ENCODE measurements at places on chromosomes 12 and 14. TPM values are rescaled to one million over a fixed set of nuclear protein-coding genes. Genes with fewer than 3 reads are reported as not detected.
A peak's percentile ranks its signal among the peaks of the same experiment; 100 is the strongest.

DNA sequence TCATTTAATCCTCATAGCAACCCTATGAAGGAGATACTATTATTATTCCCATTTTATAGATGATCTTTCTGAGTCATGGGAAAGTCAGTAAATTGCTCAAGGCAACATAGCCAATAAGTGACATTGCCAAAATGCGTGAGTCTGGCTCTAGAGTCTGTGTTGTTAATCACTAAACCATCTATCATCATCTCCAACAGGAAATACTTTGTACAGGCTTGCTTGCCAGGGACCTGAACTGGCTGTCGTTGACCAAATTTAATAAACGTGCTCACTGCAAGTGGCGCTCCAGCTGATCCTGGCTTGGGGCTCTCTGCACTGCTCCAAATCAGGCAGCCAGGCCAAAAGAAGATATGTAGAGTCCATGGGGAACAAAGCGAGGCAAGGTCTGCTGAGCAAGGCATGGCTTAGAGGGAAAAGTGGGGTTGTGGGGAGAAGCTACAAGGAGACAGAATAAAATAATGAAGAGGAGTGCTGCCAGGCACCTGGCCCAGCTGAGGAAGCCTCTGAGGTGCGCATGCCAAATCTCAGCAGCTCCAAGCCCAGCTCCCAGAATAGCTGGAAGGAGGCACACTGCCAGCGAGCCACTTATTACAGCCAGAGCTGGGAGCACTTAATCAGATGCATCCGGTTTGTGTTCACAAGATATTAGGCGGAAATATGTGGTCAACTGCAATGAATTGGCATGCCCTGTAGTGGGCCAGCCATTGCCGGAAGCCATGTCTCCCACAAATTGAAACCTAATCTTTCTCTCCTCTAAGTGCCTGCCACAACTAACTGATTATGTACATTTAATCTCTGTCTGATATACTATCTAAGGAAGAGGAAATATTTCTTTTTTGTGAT, 43.3 kb upstream of the PTPRO start:
- DNase-seq: peak; percentile 76

The NELL2 gene
- 8.1 TPM for total RNA-seq

DNA sequence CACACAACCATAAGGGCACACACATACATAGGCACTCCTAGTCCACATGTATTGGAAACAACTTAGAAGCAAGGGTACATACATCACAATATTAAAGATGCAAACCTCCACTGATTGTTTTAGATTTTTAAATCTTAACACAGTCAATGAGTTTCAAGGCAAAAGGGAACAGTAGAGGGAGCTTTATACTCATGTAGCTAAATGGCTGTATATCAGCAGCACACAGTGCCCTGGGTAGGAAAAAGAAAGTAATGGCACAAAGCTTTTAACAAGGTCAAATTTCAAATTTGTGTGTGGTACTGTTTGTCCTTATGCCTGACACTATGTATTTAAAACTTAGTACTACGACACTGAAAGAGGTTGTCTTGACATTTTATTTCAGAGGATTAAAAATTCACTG, 262.0 kb downstream of the MED13L start:
- DNase-seq: no peak

DNA sequence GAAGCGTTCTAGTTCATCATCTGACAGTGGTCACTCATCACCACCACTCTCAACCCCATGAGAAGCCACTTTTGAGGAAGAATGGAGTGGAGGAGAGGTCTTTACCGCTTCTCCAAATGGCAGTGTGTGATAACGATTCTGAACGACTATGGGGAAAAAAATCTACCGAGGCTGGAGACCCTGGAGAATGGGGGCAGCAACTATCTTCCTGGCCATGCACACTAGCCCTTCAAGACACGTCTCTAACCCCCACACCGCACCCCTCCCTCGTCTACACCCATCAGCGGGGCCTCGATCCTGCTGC, 365 bp downstream of the ING4 start:
- no peak for DNase-seq

GRCh38 chr14:34372786-34373185, 89.3 kb downstream of the SPTSSA start:
- no peak for DNase-seq

DNA sequence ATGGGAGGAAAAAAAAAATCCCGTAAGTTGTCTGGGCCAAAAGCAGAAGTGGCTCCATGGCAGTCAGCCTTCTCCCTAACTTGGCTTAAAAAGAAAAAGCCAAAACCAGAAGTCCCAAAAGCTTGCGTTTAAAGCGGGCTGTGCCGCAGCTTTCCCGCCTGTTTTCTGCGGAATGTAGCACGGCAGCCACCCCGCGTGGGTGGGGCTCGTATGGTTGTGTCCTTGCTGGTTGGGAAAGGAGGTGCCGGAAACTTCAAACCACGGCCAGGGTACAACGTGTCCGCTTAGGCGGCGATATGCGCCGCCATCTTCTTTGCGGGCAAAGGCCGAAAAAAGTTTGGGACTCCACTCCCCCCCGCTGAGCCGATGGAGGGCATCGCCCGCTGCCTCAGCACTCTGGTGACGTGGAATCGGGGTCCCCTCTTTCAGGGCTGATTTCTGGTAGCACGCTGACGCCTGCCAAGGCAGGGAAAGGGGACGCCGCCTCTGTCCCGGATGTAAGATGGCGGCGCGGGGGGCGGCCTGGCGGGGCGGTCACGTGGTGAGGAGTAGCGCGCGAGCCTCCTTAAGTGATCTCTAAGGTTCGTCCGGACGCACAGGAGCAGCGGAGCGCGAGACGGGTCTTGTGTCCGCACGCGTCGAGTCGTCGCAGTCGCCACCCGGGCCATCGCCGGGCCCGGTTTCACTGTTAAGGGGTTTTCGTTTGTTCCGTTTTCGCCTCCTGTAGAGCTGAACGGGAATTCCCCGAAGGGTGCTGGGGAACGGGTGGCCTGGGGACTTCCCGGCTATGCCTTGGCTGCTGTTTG, 135.8 kb downstream of the MON2 start:
- DNase-seq: peak; percentile 91
